Stimulated activated CD4-positive, alpha-beta T cell treated with anti-CD3 and anti-CD28 coated beads, Interleukin-1b, Interleukin-23, amount 100 ng/mL, for 1 hour (primary cell): ENCODE measurements at places on chromosomes 7 and 10.

- no peak for DNase-seq
Measured at GRCh38 chr7:50710441-50711154, 72.1 kb downstream of the GRB10 start.

- no peak for DNase-seq
Measured at GRCh38 chr10:100282907-100283306, 3.6 kb downstream of the BLOC1S2 start.

DNA sequence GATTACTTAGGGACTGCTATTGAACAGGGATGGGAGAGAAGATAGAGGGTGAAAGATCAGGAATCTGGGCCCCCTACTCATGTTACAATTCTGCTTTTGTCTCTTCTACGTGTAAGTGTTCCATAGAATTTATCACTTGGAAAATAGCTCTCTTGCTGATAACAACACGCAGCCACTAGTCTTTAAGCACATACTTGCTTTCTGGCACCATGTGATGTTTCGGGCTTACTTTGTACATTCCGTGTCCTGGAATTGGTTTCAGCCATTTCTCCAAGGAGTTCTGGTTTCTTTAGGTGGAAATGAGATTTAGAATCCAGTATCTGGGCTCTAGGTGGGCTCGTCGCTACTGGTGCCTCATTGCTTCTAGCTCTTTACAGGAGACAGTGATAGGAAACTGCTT, 59.7 kb downstream of the TFAM start:
- DNase-seq = no peak

DNA sequence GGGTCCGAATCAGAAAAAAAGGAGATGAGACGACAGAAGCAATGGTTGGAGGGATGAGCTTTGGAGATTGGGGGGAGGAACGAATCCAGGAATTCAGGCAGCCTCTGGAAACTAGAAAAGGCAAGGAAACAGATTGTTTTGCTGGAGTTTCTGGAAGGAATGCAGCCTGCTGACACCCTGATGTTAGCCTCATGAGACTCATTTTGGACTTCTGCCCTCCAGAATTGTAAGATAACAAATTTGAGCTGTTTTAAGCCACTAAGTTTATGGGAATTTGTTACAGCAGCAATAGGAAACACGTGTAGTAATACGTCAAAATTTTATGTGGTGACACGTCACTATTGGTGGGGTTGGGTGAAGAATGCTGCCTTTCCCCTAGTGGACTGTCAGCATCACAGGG, 25.6 kb upstream of the NPS start:
- DNase-seq = no peak

DNA sequence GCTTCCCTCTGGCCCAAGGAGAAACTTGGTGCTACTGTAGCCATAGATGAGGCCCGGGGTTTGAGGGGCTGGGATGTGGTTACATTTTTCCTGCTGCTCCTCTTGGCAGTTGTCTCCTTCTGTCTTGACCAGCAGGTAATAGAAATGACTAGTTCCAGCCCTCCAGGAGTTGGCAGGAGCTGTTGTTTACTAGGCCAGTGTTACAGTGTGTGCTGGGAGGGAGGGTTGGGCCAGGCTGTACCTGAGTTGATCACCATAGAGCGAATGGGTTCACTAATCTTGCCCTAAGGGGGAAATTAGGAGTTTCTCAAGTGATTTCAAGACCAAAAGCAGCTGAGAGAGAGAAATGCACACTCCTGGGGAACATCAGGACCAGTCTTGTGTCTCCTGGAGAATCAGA, 34.9 kb downstream of the PAX2 start:
- DNase-seq = no peak

DNA sequence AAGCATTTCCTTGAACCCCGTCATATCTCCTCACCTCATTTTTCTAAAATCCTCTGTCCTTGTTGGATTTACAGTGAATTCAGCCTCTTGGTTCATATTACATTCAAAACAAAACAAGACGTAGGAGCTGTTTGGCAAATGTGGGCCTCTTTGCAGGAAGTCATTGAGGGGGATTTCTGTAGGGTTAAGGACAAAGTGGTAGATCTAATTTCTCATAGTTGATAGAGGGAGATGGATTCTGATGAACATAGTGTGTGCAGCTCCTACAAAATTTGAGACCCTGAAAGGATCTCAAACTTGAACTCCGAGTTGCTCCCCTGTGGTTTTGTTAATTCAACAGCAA, 682 bp downstream of the TBXAS1 start:
- DNase-seq = no peak

DNA sequence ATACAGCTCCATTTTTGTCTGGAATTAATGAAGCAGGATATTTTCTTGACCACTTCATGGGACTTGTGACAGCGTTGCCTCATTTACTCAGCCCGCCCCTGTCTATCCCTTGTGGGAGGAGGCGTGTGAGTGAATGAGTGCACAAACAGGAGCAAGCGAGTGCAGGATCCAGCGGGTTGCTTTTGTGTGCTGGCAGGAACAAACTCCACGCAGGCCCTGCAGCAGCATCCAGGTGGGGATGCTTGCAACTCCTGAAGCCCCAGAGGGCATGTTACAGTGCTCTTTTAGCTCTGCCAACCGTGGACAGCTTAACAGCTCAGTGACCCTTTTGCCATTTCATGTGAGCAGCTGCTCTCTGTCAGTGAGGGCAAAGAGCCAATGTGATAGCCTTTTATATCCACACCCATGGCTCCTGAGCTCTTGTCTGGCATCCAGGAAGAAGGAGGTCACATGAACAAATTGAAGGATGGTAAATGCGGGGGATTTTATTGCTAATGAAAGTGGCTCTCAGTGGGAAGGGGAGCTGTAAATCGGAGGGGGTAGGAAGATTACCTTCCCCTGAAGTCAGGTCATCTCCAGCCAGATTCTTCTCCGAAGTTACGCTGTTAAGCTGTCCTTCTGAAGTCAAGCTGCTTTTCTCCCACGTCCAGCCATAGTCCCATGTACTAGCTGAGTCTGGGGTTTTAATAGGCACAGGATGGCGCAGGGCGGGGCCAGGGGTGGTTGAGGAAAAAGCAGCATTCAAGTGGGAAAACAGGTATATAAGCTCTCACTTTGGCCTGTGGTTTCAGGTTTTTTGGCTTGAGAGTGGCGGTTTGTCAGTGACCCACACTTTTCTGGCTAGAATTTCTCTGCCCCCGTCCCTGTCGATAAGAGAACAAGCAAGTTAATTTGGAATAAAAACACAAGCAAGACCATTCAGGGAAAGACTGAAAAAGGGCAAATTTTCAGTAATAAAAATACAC, 714.7 kb upstream of the MBL2 start:
- DNase-seq = no peak

DNA sequence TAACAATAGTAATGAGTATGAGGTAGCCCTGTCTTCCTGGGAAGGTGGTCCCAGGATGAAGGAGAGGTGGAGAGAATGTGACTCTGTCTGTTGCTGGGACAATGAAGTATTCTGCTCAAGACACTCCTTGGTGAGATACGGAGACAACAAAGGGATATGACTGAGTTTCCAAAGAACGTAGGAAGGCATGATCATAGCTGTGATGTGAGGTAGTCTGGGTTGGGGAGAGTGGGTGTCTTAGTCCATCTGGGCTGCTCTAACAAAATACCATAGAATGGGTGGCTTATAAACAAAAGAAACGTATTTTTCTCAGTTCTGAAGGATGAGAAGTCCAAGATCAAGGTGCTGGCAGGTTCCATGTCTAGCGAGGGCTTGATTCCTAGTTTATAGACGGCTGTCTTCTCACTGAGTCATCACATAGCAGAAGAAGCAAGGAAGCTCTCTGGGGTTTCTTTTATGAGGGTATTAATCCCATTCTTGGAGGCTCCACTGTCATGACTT, 84.9 kb upstream of the RHOBTB1 start:
- no peak for DNase-seq

DNA sequence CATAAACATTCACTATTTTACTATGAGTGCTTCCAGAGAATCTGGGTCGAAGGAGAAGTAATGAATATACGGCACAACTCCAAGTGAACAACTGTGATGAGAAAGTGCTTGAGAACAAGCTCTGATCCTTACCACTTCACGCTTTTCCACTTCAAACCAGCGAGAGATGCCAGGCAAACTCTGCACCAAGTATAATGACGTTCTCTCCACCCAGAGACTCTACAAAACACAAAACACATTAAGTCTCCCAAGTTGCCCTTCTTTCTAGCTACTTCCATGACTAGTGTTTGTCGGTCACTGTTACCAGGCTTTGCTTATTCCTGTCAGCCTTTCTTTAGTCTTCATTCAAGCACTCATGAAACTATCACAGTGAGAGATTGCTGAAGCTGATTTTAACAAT, 193.1 kb upstream of the IMMP2L start:
- DNase-seq = no peak
